ENCODE measurements at places on chromosomes 6 and 20. TPM values are rescaled to one million over a fixed set of nuclear protein-coding genes. Genes with fewer than 3 reads are reported as not detected.

DNA sequence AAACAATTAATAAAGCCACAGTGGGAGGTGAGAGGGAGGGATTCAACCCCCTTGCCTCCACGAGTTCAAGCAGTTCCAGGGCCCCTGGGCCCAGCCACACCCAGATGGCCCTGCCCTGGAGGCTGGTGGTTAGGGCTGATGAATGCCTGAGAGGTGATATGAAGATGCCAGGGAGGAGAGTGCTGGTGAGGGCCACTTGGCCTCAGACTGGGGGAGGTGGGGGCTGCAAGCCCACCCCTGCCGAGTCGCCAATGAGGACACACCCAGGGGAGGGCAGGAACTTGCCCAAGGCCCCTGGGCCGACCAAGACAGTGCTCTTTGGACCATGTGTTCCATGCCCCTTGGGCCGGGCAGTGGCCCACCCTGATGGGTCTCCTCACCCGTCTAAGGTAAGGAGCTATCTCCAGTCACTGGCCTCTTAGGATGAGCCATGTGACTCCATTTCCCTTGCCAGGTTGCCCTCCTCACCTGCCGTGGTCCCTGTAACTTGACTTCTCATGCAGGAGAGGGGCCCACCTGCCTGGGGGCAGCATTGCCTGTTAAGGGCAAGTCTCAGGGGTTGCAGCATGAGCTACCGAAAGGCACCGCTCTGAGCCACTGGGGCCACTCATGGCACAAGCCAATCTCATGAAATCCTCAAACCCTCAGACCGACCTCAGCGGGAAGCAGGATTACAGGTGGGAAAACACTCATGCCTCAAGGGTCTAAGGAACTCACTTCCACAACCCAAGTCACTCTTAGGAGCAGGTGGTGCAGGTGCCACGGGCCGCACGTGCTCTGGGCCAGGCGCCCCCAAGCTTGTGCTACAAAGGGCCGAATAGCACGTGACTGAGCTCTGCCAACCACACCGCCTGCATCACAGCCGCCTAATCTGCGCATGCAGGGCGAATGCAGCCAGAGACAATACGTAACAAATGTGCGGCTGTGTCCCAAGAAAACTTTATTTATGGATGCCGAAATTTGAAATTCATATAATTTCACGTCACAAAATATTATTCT, 147.4 kb upstream of the MLN start:
- H3K36me3 ChIP-seq: no peaks in the 10 kb centered on the region
- no peaks in the 10 kb centered on the region for H3K4me1 ChIP-seq
- no peak for DNase-seq
- peaks cover 100% of the 10 kb centered on the region for H3K27me3 ChIP-seq

The TP53TG5 gene
- total RNA-seq: 0.23 TPM

DNA sequence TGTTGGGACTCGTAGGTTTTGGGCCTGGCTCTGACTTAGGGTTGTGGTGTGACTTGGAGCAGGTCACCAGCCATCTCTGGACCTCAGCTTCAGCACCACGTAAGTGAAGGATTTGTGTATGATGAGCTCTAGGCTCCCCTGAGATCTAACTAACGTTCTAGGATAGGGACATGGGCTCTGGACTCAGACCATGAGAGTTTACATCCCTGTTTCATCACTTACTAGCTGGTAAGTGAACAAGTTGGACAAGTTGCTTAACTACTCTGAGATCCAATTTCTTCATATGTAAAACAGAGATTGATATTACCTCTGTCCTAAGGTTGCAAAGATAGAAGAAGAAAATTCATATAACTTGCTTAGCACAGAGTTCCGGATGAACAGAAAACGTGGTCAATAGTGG, 20.3 kb upstream of the PNPLA1 start:
- H3K36me3 ChIP-seq: no peaks in the 10 kb centered on the region
- H3K4me1 ChIP-seq: peaks cover 50% of the 10 kb centered on the region
- H3K27ac ChIP-seq: peak overlapping the region; percentile 50
- peak; percentile 40 for DNase-seq
- H3K27me3 ChIP-seq: no peaks in the 10 kb centered on the region
- no peak overlapping the region for H3K4me3 ChIP-seq

DNA sequence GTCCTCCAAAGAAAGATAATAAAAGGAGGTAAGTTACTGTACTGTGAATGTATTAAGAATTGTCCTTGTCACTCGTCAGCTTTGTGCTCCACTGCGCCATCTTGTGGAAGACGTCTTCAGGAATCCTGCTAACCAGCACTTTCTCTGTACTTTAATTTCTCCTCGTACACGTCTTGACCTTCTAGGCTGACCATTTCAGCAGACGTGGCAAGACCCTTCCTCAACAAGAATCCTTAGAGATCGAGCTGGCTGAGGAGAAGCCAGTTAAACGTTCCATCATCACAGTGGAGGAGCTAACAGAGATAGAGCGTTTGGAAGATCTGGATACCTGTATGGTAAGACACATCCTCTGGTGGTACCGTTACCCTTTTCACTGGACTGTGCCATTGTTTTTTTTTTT, 95.5 kb upstream of the SCGN start:
- no peak overlapping the region for H3K4me3 ChIP-seq
- no peak overlapping the region for H3K27ac ChIP-seq
- no peaks in the 10 kb centered on the region for H3K36me3 ChIP-seq
- DNase-seq: no peak
- H3K4me1 ChIP-seq: 0 out of 2 replicates have a peak, but pooled peaks cover 4% of the 10 kb centered on the region

GRCh38 chr6:160431791-160432404, 83.7 kb downstream of the SLC22A3 start:
- H3K4me3 ChIP-seq: no peak overlapping the region
- no peaks in the 10 kb centered on the region for H3K27me3 ChIP-seq
- DNase-seq: no peak

GRCh38 chr6:12327391-12327790, 37.2 kb downstream of the EDN1 start:
- H3K4me1 ChIP-seq: peaks cover 53% of the 10 kb centered on the region
- peak; percentile 61 for DNase-seq
- peaks cover 12% of the 10 kb centered on the region for H3K36me3 ChIP-seq

DNA sequence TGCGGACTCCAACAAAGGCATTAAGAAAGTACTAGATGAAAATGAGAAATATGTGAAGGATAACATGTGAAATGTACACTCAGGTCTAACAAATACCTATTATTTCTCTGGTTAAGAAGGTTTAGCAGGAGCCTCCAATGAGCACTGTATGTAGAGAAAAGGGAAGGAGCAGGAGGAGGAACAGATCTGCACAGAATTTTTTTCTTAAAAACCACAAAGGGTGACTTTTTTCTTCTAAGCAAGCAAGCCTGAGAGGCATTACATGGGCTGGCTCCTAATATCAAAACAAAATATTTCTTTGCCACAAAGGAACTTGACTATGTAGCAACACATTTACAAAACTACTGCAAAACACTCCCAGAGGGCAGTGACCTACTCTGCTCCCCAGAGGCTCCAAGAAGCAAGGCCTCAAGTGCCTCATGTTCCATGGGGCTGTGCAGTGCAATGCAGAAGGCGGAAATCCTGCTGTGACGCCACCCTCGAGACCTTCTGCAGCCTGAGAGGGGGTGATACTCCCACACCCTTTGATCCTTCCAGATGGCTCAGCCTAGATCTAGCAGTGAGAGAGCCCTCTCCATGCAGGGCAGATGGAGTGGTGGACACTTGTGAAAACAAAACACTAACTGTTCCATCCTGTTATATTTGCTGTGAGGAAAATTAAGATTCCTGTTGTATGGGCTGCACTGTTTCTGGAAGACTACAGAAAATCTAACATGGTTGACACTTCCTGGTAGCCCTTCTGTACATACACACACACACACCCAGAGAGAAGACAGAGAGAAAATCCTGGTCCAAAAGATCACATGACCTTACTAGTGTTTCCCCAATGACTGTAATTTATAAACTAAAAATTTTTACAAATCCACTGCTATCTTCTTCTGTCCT, 36.0 kb upstream of the SMIM29 start:
- no peaks in the 10 kb centered on the region for H3K36me3 ChIP-seq
- no peaks in the 10 kb centered on the region for H3K4me1 ChIP-seq
- H3K27me3 ChIP-seq: no peaks in the 10 kb centered on the region
- no peak for DNase-seq

DNA sequence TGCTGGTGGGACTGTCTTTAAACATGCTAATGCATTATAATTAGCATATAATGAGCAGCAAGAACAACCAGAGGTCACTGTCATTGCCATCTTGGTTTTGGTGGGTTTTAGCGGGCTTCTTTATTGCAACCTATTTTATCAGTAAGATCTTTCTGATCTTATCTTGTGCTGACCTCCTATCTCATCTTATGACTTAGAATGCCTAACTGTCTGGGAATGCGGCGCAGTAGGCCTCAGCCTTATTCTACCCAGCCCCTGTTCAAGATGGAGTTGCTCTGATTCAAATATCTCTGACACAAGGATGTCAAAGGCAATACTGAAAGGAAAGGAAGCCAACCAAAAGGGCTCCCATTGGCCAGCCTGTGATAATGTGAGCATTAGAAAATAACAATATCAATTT, 29.8 kb upstream of the SEC63 start:
- H3K4me1 ChIP-seq: no peaks in the 10 kb centered on the region
- no peak for DNase-seq
- H3K36me3 ChIP-seq: no peaks in the 10 kb centered on the region
- H3K27me3 ChIP-seq: no peaks in the 10 kb centered on the region
- no peak overlapping the region for H3K4me3 ChIP-seq
- H3K27ac ChIP-seq: no peak overlapping the region

DNA sequence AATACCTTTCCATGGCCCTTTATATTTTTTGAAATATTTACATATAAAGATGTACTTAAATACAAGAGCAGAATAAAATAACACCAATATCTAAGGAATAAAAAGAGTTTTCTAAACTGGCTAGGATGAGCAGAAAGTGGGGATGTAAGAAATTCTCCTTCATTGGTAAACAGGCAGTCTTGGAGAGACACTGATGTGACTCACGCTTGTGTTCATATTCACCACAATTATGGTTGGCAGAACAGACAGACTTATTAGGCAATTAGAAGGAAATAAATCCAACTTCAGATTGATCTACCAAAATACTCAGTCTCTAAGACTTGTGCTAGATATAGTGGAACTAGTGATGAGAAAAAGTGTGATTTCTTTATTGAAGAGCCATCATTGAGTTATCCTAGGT, 463.7 kb downstream of the CDC5L start:
- H3K27ac ChIP-seq: no peak overlapping the region
- H3K4me3 ChIP-seq: no peak overlapping the region
- no peaks in the 10 kb centered on the region for H3K4me1 ChIP-seq
- H3K27me3 ChIP-seq: no peaks in the 10 kb centered on the region
- DNase-seq: no peak

The MAD2L1BP gene
- 25.7 TPM for total RNA-seq

DNA sequence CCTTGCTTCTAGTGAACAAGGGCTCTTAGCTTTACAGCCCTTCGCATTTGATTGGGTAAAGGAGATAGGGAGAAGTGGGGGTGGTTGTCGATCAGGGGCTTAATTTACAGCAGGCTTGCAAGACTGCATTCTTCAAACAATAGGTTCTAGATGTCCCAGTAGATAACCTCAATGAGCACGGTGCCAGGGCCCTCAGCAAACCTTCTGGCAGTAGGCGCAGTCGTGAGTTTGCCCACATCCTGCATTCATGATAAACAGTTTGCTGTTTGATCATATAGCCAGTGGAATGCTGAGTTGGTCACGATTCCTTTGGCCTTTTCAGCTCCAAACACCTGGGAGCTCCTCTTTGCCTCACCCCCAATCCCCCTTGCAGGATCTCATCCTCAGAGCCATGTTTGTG, 27.5 kb downstream of the SUN5 start:
- peaks cover 75% of the 10 kb centered on the region for H3K27me3 ChIP-seq
- H3K27ac ChIP-seq: no peak overlapping the region
- no peak overlapping the region for H3K4me3 ChIP-seq
- no peaks in the 10 kb centered on the region for H3K4me1 ChIP-seq

GRCh38 chr20:12270863-12271262, 353.2 kb downstream of the BTBD3 start:
- H3K27me3 ChIP-seq: no peaks in the 10 kb centered on the region
- H3K4me1 ChIP-seq: no peaks in the 10 kb centered on the region
- no peaks in the 10 kb centered on the region for H3K36me3 ChIP-seq
- DNase-seq: no peak
- no peak overlapping the region for H3K27ac ChIP-seq

DNA sequence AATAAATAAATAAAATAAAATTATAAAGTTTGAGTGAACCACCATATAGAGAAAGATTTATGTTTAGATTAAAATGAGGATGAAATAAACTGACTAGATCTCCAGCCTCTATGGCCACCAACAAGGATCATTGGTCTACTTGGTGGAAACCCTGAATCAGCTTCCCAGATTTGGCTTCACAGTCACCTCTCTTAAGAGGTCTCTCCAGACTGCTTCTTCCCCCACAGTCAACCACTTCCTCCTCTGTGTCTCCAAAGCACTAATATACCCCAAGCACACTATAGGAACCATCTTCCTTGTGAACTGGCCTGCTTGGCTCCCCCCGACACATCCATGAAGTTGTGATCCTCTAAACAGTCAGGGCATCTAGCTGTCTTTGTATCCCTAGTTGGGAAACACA, 529.6 kb upstream of the RNF217 start:
- no peaks in the 10 kb centered on the region for H3K27me3 ChIP-seq
- H3K27ac ChIP-seq: no peak overlapping the region
- H3K4me1 ChIP-seq: no peaks in the 10 kb centered on the region
- H3K36me3 ChIP-seq: no peaks in the 10 kb centered on the region

The CPXM1 gene
- total RNA-seq: not detected

The BMP2 gene
- not detected for total RNA-seq

GRCh38 chr6:33459226-33459625, 4.8 kb downstream of the ZBTB9 start:
- peaks cover 6% of the 10 kb centered on the region for H3K4me1 ChIP-seq
- H3K27me3 ChIP-seq: no peaks in the 10 kb centered on the region
- no peak overlapping the region for H3K27ac ChIP-seq
- H3K4me3 ChIP-seq: no peak overlapping the region
- DNase-seq: no peak

DNA sequence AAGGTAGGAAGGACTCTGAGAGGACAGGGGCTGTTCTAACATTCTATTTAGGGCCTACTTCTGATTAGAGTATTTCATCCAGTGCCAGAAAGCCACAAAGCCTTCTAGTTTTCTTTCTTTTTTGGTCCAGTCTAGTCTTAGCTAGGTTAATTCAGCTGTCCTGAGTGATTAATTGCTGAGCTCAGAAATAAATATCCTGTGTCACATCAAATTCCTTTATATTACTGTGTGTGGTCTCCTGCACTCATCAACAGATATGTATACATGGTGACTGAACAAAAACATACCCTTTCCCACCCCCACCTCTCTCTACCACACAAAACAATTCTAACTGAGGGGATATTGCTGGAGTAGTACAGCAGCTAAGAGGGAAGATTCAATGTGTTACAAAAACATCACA, 601.5 kb upstream of the NRSN1 start:
- no peak overlapping the region for H3K27ac ChIP-seq
- H3K36me3 ChIP-seq: no peaks in the 10 kb centered on the region
- H3K27me3 ChIP-seq: no peaks in the 10 kb centered on the region

The CYP21A2 gene
- not detected for total RNA-seq

All from PC-9 (cell line).